ENCODE measurements at places on chromosomes 3 and 15.

DNA sequence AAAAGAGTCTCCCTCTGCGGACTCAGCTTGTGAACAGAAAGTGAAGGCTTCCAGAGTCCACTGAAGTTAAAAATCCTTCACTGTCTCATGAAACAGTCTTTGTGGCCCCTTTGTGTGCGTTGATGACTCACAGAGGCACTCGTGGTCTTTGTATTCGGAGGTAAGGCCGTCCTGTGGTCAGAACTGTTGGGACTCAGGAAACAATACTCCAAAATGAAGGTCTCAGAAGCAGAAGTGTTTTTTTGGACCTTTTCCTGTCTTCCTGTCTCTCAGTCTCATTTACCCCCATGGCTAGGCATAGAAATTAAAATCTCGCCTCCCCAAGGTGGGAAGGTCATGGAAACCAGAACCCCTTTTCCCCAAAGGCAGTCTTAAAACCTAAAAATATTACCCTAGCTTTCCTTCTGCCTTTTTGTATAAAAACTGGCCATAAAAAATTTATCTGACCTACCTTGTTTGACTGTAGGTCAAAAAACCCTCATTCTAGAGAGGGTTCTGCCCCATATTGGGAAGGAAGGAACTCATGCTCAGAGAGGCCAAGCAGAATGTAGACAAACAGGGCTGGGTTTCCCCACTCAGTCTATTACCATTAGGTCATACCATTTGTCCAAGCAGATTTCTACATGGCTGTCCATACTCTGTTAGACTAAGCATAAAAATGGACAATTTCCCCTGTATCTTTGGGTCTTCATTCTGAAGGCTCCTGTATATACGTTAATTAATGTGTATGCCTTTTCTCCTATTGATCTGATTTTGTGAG, 19.1 kb upstream of the EPB42 start:
- DNase-seq, result no peak

DNA sequence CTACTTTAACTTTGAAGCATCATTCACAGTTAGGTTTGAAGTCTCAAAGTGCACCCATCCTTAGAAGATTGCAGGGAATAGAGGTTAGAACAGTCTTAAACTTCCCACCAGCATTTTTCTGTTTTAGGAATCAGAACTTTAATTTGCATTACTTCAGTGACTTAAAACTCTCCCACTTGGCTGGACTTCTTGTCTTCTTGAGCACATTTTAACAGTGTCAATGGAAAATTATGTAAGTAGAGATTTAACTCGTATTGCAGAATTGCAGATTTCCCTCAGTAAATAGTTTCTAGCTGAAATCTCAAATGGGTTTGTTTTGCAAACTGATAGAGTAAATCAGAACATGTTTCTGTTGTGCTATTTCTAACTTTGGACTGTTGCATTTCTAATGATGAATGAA, 369.6 kb downstream of the OTOL1 start:
- DNase-seq, result no peak

- DNase-seq, result peak; percentile 50
Measured at GRCh38 chr3:190701096-190701532, 161.4 kb downstream of the GMNC start.

GRCh38 chr15:66126456-66126855, 127.1 kb downstream of the MEGF11 start:
- no peak for DNase-seq

- DNase-seq, result no peak
Measured at GRCh38 chr15:78272316-78272715, 8.0 kb downstream of the DNAJA4 start.

DNA sequence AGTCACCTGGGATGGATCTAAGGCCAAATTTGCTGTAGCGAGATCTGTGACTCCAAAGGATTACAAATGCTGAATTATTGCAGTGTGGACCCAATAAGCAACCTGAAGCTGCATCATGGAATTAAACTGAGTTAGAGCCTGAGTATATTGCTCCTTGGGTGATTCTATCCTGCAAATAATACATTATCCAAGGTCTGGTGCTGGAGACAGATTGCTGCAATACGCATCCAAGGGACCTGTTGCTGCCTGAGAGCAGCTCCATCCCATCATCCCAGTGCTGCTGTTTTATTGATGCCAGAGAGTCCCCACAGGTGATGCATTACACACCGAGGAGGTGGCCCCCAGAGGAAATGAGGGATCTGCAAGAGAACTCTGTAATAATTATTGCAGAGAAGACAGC, 31.6 kb upstream of the PCSK6 start:
- DNase-seq, result no peak

DNA sequence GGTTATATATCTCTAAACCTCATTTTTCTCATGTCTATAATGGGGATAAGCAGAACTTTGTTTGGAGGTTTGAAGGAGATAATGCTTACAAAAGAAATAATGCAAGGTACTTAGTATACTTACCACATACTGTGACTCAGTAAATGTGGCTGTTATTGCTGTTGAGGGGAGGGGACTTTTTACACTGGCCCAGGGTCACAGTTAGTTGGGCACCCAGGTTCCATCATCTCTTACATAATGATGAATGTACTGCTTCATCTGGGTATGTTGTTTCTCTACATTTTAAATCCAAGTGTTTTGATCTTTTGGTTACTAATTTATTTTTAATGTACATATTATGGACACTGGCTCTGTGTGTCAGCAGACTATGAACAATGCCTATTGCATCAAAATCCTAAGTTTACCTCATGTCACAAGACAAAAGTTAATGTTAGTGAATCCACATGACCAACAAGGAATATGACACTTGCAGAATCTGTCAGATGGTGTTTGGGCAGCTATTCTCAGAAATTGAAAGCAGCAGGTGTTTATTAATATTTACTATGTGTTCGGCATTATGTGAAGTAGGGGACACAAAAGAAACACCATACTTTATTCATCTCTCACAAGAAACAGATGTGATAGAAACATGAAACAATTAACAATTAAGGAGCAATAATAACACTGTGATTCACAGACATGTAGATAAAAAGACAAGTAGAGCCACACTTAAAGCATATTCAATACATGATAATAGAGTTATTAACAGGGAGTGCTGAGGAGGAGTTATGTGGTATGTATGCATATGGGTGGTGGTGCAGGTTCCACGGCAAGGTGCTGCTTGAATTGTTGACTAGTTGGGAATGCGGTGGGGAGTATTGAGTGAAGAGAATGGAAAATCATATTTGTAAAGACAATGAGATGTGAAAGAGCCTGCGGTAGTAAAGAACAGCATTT, 109.7 kb downstream of the GALK2 start:
- DNase-seq, result no peak

DNA sequence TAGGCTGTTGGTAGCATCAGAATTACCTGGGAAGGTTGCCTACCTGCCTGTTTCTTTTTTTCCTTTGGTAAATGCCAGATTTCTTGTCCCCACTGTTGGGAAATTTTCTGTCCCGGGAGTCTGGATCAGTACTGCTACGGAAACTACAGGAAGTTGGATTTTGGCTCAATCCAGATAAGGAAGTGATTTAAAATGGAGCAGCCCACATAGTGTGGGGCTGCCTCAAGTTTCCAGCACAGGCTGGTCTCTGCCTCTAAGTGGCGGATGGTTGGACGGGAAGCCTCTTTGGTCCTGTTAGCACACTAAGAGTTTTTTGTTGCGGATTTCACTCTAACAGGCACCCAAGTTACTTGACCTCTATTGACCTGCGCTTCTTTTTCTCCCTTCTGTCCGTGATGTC, 54.7 kb downstream of the EEFSEC start:
- no peak for DNase-seq

- no peak for DNase-seq
Measured at GRCh38 chr15:47685141-47685870, 32.0 kb upstream of the SEMA6D start.

GRCh38 chr3:157793745-157794144, 290.5 kb upstream of the VEPH1 start:
- DNase-seq, result no peak

DNA sequence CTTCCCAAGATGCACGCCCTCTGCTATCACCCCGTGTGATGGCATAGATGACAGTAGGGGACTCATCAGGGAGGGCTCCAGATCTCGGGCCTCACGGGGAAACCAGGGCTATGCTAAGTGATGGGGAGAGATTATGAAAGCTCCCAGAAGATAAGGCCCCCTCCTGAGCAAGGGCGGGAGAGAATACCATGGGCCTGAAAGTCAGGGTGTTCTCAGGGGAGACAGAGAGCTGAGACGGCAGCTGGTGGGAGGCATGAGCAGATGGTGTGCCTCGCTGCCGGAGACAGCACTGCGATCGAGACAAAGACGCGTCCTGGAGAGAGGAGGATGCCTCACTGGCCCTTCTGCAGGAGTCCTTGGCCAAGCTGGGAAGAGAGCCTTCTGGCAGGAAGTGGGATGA, 106.5 kb upstream of the ADPGK start:
- no peak for DNase-seq

- no peak for DNase-seq
Measured at GRCh38 chr15:90006217-90007075, 5.3 kb downstream of the ZNF710 start.

All from stromal cell of bone marrow (primary cell).